ENCODE measurements at places on chromosomes 7 and 10.
A peak's percentile ranks its signal among the peaks of the same experiment; 100 is the strongest.

- no peak for DNase-seq
Measured at GRCh38 chr10:31158011-31158658, 126.5 kb upstream of the ZNF438 start.

DNA sequence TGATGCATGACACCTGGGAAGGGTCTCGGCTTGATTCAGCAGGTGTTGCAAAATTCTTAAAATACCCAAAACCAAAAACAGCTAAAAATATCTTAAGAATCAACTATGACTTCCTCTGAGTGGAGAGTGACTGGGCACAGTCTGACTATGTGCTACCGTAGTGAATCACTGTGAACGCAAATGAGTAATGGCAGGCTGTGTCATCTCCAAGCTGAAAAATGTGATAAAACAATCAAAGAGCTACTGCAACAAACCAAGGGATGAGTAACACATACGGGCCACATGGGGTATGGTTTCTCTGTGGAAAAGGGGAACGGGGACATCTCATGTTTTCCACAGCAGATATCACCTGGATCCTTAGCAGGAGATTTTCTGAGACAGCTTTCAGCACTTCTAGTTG is 127.5 kb downstream of the ABCA13 start:
- DNase-seq: no peak

DNA sequence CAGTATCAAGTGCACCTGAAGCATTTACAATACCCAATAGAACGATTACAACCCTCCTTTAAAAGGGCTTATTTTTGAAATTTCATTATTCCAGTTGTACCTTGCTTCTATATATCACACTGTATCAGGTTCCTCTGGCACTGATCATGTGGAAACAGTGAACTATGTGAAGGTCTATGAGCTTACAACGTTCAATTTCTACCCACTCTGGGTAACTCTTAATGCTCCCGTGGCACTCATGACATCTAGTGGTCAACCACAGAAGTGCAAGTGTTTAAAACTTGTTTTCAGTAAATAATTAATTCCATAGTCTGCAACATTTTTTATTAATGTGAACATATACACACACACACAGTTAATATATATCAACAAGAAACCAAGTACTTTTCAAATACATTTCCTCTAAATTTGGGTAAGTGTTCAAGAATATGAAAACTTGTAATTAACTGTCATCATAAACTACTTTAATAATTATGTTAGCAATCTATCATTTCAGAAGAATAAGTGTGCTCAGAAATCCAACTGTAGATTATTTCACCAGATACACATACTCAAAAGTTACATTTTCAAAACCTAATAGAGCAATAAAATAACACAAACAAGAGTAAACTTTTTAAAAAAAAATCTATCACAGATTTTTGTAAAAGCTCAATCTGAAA is 61.0 kb downstream of the MPP7 start:
- DNase-seq: peak; percentile 36

- DNase-seq: peak; percentile 13
Measured at GRCh38 chr10:119336599-119336998, 129.2 kb downstream of the GRK5 start.

DNA sequence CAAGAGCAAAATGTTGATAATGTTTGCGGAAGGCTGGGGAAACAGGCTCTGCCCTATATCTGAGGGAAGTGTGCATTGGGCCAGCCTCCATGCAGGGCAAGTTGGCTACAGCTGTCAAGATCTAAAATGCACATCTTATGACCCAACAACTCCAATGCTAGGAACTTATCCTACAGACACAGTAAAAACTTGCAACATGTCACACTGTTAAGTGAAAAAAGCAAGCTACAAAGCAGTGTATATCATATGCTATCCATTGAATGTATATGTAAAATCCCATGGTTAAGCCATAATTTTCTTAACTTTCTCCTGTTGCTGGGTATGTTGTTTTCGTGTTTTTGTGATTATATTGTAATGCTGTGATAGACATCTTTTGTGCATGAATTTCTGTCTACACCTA is 16.3 kb upstream of the KAT6B start:
- no peak for DNase-seq

DNA sequence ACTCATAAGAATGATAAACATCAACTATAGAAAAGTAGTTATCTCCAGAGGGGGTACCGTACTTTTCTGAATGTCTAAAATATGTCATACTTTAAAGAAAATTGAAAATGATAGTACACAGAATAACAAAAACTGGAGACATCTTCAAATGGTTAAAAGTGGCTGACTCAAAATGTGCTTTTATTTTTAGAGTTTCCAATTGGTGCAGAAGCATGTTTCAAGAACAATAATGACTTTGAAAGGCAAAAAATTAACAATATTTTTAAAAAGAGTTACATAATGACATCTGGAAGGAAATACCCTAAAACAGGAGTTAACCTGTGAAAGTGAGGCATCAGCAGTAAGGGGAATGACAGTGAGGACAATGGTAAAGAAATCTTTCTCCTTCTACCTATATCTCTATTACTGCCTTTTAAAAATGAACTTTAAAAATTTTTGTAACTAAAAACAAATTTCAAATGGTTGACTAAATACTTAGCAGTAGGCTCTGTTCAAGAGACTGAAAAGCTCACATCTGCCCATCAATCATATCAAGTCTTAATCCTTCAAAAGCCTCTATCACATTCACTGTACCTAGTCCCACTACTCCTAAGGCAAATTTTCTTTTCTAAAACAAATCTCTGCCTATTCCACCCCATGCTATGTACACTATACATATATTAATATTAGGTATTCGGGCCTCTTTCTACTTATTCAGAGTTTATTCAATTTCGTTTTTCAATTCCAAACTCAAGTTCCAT is 3.0 kb downstream of the ASZ1 start:
- no peak for DNase-seq

DNA sequence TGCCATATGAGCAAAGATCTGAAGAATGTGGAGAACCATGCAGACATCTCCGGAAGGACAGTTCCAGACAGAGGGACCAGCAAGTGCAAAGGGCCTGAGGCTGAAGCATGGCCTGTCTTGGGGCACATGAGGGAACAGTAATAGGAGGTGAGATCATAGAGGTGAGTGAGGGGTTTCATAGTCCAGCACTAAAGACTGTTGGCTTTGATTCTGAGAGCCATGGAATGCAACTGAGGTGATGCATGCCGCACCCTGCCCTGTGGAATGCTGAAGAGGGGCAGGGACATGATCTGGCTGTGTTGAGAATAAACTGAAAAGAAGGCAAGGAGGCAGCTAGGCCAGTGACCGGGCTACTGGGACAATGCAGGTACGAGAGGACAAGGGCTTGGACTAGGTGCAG is 253.1 kb upstream of the KLF14 start:
- no peak for DNase-seq

DNA sequence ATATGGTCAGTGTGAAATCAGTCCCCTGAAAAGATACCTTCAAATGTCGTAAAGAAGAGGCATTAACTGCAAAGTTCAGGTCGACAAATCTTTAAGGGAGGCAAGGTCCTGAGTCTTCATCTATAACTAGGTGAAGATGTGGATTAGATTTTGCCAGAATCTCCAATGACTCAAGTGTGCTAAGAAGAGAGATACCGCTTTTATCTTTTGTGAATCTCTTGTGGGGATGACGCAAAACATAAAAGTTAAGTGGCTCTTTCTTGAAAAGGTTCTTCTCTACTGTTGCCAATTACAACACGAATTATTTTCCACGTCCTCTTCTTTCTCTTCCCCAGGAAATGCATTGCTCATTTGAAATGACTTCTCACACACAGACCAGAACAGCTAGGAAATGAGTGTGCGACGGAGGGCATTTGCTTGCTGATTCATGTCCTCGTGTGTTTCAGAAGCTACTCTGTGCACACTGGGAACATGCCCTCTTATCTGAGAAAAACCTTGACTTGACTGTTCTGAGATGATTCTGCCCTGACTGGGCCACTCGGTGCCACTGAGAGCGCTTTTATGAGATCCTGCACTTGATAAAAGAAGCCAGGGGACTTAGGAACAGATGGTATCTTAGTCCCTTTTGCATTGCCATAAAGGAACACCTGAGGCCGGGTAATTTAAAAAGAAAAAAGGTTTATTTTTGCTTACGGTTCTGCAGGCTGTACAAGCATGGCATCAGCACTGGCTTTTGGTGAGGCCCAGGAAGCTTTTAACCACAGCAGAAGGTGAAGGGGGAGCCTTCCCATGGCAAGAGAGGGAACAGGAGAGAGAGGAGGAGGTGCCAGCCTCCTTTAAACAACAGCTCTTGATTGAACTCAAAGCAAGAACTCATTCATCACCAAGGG is 169.5 kb upstream of the PFKP start:
- no peak for DNase-seq

DNA sequence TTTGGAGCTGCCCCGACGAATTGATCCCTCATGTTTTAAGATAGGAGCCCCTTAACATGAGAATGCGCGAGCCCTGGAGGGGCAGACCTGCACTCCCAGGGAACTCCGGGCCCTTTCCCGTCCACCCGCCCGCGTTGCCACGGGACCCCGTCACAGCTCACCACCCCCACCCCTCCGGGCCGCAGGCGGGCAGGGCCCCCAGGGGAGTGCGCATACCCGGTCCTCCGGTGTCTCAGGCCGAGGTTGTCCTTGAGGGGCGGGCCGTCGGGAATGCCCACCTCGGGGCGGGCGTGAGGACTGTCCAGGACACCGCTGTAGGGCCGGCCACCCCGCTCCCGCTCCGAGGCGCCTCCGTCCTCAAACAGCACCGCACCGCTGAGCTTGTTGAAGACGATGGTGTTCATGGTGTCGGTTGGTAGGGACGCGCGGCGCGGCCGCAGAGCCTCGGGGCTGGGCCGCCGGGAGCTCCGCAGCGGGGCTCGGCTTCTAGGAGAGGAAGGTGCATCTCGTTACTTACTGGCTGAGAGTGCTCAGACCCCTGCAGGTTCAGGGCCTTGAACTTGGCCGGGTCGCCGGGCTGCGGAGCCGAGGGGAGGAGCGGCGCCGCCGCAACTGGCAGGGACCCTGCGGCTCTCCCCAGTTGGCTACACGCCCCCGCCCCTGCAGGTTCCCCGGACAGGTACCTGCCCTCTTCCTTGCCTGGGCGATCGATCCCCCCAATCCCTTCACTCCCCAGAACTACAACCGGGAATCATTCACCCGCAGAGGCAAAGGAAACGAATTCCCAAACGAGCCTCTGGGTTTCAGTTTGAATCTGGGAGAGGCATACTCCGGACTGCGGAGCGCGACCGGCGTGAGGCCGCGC is 2.4 kb downstream of the MKX start:
- DNase-seq: peak; percentile 60

GRCh38 chr7:2182461-2182860 is 50.3 kb downstream of the MAD1L1 start:
- no peak for DNase-seq

DNA sequence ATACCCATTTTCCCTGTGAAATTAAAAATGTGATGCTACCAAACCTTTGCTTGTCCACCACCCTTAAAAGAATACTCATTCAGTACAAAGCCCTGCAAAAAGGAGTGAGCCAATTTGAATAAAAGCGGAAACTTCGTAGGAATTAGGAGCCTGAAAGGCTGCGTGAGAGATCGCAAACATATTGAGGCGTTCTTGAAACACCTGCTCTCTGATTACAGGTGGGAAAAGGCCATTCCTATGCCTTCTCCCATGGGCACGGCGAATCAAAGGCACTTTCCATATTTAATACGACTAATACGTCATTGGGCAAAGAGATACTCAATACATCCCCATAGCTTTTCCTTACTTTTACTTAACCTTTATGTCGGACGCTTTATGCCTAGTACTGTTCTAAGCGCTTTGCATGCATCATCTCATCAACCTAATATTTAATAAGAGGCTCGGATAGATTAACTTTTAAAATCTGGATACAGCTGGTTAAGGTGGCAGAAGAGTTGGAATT is 30.9 kb upstream of the KMT2E start:
- DNase-seq: no peak

DNA sequence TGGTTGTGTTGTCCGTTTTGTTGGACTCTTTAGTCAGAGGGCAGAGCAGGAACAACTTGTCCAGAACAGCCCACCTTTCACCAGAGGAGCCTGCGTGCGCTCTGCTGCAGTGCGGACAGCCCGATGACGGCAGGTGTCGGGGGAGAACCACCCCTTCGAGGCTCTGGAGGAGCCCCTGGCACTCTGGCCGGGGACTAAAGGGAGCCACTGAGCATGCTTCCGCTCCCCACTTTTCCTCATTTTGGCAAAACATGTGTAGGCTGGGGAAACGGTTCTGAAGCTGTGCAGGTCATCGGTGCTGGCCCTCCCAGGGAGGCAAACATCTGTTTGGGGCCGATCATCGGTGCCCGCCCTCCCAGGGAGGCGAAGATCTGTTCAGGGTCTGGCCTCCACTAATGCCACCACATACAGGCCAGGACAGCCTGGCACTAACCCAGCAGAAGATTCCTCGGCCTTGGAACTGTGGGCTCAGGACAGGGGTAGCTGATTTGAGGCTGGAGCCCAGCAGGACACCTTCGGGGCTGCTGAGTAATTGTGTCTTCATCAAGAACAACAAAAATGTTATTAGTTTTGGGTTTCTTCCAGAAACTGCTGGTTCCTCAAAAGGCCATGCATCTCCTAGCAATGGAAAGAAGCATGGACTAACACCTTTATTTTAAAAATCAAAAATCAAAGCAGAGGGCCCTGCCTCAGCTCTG is 124.4 kb upstream of the TCERG1L start:
- no peak for DNase-seq

DNA sequence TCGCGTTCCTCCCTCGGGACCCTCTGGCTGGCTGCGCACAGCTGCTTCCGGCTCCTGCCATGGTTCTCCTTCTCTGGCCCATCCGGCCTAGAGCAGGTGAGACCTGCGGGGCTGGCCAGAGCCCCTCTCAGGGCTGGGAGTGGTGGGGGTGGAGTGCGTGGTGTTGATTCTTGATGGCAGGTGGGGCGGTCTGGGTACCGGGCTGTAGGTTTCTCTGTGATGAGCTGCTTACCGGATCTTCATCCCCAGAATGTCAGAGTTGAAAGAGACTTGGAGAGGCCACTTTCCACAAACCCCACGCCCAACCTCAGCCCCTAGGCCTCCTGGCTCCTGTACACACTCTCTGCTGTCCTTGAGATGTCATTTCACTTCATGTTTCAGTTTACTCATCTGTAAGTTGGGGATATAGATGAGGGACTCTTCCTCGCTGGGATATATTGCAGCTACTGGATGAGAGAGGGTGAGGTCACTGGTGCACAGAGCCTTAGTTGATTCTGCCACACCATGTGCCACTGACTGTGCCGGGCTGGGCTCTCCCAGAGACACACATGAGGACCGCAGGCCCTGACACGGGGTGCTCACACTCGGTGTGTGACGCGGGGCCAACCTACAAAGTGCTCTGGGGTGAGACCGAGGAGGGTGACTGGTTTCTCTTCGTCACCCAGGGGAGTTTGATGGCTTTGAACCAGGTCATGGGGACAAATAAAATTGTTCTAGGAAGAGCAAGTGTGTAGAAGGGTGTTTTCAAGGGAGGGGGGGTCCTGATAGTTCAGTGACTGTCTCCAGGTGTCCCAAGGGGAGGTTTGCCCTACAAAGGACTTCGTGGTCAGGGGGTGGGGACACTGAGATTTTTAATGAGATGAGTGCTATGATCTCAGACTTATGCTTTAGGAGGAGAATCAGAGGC is 29.5 kb downstream of the ZNF775 start:
- DNase-seq: no peak
